G401 (cell line): ENCODE measurements at places on chromosomes 12 and 14. TPM values are rescaled to one million over a fixed set of nuclear protein-coding genes. Genes with fewer than 3 reads are reported as not detected.

GRCh38 chr14:61179796-61180398 is 101.2 kb downstream of the TMEM30B start:
- no peak for DNase-seq

- DNase-seq, result peak; percentile 73
These were observed 176.7 kb downstream of the CALM1 start for GRCh38 chr14:90573385-90574105.

TAS2R31 gene
- 0.14 and 0.43 TPM in 2 replicates for total RNA-seq

- no peak for DNase-seq
These were observed 1.3 kb downstream of the CLEC7A start for GRCh38 chr12:10128687-10129086.

KCNA5 gene
- not detected in 2 replicates for total RNA-seq

DNA sequence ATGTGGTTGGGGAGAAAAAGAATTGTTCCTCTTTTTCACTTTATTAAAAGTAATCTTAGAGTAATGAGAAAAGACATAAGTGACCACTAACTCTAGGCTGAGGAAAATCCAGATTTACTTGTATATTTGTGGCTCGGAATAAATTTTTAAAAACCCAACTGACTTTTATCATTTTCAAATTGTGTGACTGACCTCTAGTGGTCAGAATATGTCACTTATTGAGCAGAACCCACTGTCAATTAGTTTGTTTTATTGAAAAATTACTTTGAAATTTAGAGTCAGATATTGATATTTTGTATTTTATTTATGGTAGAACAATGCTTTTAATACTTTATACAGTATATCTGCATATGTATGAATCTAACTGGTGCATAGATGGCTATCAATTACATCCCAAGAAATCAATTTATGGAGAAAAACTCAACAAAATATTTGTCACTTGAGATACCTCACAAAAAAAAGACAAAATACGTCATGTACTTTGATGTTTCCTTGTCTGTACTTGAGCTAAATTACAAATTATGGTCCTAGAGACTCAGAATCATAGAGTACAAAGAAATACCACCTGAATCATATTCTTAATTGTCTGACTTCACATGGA is 229.4 kb downstream of the CNTN1 start:
- DNase-seq, result peak; percentile 56

GRCh38 chr14:104436047-104436591 is 143.4 kb upstream of the C14orf180 start:
- no peak for DNase-seq

DNA sequence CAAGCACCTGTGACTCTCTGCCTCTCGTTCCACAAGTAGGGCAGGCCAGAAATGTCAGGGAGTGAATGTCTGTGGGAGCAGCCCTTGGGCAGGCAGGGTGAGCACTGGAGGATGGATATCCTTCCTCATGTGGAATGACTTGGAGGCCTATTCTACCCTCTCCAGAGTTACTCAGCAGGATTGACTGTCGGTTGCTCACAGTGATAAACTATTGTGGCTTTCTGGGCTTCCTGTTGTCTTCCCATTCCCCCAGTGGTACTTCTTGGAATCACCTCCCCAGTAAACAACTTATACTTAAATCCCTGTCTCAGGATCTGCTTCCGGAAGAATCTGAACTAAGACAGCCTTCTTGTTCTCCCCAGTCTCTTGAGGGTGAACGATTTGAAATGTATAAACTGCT is 79.6 kb upstream of the MANSC4 start:
- no peak for DNase-seq

DNA sequence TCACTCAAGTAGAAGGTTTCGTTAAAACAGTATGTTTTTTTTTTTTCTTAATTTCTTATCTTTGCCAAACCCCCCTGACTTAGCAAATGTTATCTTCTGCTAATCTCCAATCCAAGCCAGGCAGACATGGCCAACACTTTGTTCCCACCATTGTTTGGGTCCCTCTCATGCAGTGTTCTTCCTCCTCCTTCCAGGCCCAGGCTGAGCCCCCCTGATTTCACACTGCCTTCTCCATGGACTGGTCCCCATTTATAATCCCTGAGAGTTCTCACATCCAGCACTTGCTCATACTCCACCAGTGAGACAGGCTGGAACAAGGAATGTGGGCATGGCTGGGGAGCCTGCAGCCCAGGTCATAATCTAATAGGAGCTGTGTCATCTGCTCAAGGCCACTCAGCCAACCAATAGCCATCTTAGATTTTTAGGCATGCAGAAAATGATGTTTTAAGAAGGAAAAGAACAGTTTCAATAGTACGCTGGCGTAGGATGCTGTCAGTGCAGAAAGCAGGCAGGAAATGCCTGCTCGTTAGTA is 238.4 kb upstream of the CCDC196 start:
- no peak for DNase-seq

DNA sequence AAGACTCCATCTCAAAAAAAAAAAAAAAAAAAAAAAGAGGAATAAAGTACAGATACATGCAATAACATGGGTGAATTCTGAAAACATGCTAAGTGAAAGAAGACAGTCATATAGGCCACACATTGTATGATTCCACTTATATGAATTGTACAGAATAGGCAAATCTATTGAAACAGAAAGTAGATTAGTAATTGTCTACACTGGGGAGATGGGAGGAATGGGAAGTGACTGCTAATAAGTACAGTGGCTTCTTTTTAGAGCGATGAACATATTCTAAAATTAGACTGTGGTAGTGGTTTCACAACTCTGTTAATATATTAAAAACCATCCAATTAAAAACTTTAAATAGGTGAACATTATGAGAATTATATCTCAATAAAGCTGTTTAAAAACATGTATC is 74.4 kb downstream of the ANKS1B start:
- no peak for DNase-seq

DNA sequence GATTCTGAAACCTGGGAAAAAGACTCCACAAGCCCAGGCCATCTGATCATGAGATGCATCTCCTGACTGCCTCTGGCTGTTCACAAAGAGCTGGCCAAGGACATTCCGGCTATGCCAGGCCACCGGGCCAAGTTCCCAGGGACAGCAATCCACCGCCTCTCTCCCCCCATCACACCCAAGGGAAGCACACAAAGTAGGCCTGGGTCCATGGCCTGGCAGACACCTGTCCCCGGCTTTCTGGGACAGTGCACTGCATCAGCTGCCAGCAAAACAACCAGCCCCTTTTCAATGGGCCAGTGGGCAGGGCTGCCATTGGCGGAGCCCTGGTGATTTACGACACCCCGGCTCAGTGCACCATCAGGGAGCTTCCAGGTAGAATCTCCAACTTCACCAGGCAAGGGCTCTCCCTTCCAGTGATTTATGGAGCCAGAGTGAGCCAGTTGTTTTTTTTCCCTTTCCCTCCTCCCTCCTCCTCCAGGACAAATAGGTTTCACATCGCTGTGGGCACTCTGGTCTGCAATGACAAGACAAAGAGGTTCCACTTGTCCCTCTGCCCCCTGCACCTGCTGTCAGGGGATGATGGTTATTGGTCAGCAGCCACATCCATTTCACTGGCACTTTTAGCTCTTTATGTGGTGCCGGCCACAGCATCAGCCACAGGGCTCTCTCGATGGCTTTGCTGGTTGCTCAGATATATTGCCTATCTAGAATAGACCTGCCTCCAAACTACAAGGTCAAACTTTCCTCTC is 149.6 kb downstream of the SLC38A6 start:
- DNase-seq, result no peak

- no peak for DNase-seq
These were observed 155.5 kb downstream of the PRKCH start for GRCh38 chr14:61476754-61477410.

- DNase-seq, result no peak
These were observed 1787.2 kb upstream of the SEL1L start for GRCh38 chr14:83320837-83321236.

DNA sequence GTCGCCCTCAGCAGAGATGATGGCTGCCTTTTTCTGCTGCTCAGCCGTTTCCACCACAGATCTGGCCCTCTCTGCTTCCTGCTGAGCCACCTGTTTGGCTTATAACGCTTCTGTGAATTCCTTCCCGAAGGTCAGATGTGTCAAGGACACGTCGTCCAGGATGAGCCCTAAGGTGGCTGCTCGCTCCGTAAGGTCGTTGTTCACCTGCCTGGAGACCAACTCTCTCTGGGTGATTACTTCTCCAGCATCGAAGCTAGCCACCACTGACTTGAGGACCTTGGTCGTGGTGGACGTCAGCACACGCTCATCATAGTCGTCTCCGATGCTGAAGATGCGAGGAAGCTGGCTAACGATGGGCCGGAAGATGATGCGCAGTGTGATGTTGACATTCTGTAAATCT is 11.7 kb upstream of the ASB8 start:
- no peak for DNase-seq

DNA sequence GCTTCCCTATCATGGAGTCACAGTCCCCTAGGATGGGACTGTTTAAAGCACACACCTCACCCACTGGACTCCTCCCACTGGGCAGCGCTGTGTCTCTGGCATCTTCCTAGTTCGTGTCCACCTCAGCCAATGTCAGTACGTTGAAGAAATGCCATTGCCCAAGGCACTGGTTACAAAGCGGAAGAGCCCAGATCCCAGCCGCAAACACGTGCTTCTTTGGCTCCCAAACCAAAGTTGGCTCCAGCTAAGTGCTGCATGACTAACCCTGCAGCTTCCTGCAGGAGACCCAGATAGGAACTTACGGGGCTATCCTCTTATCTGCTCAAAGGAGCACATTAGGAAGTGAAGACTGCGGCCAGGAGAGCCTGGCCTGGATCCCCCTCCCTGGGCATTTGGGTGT is 9.3 kb downstream of the SYNE3 start:
- no peak for DNase-seq

GRCh38 chr12:49641748-49642369 is 18.5 kb downstream of the PRPF40B start:
- DNase-seq, result no peak

ASB2 gene
- total RNA-seq, result 7.9 and 9.9 TPM in 2 replicates

GRCh38 chr12:68568922-68569569 is 41.7 kb upstream of the RAP1B start:
- no peak for DNase-seq
